ENCODE measurements at places on chromosomes 1 and 21. TPM values are rescaled to one million over a fixed set of nuclear protein-coding genes. Genes with fewer than 3 reads are reported as not detected.

DNA sequence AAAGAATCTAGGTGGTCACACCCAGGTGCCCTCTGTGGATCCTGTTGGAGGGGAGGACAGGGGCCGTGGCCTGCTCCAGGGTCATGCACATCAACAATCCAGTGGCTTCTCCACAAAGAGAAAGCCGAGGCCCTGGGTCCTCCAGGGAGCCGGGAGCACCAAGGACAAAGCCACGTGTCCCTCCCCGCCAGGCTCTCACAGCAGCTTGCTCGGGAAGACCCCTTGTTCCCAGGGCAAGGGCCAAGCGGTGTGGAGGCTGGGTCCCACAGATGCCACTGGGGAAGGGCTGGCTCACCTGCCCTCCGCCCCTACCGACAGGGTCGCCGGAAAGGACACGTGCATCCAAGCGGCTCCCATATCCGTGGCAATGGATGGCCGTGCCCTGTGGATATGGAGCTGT is 192.9 kb upstream of the VAMP3 start:
- H3K27ac ChIP-seq, result no peak overlapping the region
- no peaks in the 10 kb centered on the region for H3K36me3 ChIP-seq
- no peak overlapping the region for H3K4me3 ChIP-seq
- no peak for DNase-seq
- peaks cover 78% of the 10 kb centered on the region for H3K27me3 ChIP-seq

The TMEM52 gene
- 8.5 TPM for total RNA-seq

DNA sequence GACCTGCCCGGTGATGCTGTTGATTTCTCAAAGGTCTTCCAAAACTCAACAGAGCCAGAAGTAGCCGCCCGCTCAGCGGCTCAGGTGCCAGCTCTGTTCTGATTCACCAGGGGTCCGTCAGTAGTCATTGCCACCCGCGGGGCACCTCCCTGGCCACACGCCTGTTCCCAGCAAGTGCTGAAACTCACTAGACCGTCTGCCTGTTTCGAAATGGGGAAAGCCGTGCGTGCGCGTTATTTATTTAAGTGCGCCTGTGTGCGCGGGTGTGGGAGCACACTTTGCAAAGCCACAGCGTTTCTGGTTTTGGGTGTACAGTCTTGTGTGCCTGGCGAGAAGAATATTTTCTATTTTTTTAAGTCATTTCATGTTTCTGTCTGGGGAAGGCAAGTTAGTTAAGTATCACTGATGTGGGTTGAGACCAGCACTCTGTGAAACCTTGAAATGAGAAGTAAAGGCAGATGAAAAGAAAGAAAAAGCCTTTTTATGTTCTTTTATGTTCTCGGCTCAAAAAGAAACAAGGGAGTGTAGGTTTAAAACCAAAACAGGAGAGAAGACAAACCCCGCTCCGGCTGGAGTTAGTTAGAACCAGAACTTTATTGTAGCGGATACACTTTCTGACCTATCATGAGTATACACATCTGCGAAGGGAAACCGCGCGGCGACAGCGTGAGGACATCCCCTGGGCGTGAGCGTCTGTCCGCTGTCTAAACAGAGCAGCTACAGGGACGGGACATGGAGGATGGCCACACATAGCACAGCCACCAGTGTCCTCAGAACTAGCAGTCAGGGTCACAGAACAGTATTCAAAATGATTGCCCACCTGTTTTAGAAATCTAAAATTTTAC is 77.1 kb downstream of the PIK3CD start:
- no peak overlapping the region for H3K27ac ChIP-seq
- no peaks in the 10 kb centered on the region for H3K4me1 ChIP-seq
- H3K4me3 ChIP-seq, result no peak overlapping the region
- no peak for DNase-seq

The CA14 gene
- total RNA-seq, result 0.95 TPM

DNA sequence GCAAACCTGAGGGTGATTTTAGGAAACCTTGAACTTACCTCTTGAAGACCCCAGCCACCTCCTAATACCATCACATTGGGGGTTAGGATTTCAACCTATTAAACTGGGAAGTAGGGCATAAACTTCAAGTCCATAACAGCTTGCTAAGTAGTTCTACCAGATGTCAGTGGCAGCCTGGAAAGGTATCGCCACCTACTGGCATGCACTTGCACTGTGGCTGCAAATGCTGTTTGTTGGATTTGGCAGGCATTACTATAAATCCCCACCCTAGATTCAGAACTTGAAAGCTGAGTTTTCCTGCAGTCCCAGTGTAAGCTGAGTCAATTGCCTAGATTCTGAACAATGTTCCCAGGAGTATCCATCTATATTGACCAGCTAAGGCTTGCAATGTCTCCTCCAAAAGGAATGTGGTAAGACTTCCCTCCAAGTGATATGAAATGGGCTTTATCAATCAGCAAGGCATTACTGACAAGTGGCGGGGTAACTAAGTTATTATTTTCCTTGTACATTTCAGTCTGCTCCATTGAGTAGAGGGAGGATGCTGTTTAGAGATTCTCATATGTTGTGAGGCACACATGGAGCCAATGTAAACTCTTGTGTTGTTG is 474.5 kb downstream of the PTPRC start:
- H3K4me1 ChIP-seq, result no peaks in the 10 kb centered on the region
- no peaks in the 10 kb centered on the region for H3K27me3 ChIP-seq
- H3K4me3 ChIP-seq, result no peak overlapping the region
- no peak for DNase-seq
- H3K27ac ChIP-seq, result no peak overlapping the region
- no peaks in the 10 kb centered on the region for H3K36me3 ChIP-seq
